ENCODE measurements at places on chromosomes 5 and 9.

DNA sequence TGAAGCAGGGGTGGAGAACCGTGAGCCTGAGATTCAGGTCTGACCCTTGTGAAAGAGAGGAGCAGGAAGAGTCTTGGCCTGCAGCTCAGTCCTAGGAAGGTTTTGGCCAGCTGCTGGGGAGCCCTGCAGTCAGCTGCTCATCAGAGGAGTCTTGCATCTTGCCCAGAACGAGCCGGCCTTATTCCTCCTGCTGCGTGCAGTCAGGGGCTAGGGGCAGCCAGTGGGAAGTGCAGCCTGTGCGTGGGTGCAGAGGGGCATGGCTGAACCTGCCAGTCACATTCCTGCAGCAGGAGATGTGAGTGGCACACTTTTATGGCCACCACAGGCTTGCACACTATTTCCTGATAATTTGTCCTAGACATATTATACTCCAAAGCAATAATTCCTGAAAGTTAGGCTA lies 278.7 kb downstream of the NPR3 start:
- DNase-seq: no peak

DNA sequence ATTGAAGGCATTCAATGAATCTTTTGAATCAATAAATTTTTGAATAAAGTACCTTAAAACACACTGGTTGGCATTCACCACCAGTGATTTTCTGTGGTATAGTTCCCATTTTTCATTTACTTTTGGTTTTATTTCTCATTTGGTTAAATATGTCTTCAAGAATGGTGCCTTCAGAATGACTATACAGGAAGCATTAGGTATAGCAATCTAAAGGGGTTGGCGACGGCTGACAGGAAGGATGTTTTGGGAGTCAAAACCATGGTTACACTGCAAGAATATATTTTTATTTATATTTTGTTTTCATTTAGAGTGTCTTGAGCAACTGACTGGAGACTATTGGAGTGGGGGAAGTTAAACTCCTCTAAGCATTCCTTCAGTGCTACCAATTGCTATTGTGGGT lies 235.7 kb downstream of the HTR1A start:
- no peak for DNase-seq

DNA sequence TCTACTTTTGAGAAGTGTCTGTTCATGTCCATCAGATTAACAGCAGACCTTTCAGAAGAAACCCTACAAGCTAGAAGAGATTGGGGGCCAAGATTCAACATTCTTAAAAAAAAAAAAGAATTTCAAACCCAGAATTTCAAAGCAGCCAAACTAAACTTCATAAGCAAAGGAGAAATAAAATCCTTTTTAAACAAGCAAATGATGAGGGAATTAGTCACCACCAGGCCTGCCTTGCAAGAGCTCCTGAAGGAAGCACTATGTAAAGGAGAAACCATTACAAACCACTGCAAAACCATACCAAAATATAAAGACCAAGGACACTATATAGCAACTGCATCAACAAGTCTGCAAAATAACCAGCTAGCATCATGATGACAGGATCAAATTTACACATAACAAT lies 124.6 kb upstream of the PDE4D start:
- no peak for DNase-seq

DNA sequence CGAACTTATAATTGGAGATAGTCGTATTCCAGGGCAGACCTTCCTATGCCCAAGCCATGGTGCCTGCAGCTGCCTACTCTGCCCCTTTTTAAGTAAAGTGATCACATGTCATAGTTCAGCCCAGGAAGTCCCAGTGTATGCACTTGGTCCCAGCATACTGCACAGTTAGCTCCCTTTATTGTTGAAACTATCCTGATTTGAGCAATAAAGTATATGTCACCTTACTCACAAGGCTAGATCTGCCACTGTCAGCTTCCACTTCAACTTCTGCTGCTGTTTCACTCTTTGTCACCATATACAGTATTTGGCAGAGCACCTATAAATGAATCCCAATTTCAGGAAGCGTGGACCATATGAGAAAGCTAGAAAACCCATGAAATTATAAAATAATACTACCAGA lies 103.8 kb upstream of the PTGER4 start:
- DNase-seq: no peak

DNA sequence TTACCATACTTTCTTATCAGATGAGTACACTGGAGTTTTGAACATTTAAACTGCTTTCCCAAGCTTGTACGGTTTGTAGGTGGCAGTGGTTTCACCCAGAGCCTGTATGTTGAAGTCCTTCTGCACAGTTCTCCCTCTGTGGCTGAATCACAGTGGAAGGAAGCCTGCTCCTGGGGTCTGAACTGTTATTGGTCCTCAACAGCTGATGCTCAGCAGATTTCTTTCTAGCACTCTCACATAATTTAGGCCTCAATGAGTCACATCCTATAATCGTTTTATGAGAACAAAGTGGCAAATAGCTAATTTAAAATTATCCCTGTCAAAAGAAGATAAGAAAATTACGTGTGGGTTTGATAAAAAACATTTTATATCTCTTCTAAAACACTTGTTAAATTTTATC lies 229.7 kb downstream of the TLE4 start:
- DNase-seq: no peak

DNA sequence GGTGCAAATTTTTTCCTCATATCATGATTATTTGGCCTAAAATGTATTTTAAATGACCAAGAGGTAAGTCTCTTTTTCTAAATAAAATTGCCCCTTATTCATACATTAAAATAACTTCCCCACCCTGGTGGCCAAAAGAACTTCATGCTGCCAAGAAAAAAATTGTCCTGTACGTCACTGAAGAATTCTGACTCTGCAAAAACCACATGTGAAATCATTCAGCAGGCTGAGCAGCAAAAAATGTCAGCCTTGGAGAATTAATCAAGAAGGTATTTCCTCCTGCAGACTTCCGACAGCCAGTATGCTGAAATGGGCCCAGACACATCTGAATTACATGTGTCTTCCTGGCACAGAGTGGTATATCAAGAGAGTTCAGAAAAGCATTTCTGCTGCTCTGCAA lies 94.6 kb upstream of the HMHB1 start:
- DNase-seq: peak; percentile 43

GRCh38 chr9:18129809-18130334 lies 344.1 kb upstream of the ADAMTSL1 start:
- DNase-seq: no peak

DNA sequence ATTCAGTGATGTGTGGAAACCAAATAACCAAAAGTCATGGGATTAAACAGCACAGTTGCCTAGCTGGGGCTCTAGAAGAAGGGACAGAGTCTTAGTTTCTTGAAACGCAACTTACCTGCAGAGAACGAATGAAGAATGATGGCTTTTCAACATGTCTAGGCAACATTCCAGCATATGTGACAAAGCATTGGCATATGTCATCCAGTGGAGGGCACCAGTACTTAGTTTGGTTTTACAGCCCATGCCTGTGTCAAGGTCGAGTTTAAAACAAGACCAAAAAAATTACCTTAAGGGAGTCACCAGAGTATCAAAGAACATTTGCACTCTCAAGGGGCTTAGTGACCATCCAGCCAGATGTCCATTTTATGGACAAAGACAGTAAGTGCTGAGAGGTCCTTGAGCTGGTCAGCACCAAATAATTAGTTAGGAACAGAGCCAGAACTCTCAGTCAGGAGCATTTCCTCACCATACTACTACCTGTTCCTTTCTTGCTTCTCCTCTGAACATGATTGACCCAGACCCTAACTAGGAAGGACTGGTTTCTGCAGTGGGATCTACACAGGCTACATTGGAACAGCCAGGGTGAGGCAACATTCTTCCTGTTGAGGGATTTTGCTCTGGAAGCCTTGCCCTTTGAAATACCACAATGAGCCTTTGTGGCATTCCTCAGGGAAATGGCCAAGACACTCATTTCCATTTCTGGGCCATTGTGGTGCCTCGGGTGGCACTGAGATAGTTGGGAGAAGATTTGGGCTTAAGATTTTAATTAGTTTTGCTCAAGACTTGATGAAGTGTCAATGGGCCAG lies 75.4 kb upstream of the ANKH start:
- DNase-seq: peak; percentile 17

DNA sequence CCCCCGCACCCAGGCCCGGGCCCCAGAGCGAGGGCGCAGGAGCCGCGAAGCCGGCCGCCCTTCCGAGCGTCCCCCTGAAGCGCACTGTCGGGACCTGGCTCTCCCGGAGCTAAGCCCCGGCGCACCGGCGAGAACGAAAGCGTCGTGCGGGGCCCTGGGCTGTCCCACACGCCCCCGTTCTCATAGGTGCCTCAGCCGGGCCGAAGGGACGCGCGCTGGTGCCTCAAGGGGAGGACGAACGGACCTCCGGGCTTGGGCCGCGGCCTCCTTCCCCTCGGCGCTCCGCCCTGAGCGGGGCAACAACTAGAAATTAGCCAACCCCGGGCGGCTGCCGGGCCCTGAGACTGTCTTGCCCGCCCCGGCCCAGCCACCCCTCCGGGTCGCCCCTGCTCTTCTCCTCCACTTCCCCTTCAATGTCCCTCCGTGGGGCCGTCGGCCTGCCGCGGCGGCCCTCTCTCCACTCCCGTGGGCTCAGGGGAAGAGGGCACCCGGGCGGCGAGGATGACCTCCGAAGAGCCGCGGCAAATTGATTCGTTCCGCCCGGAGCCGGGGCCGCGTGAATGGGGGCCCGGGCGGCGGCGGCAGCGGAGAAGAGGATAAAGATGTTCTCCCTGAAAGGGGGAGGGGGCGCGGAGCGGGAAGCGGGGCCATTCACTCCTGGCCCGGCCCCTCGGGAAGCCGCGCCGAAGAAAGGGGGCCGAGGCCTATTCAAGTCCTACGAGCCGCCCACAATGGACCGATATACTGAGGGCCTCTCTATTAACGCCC lies 3.5 kb upstream of the PRDM12 start:
- DNase-seq: no peak

DNA sequence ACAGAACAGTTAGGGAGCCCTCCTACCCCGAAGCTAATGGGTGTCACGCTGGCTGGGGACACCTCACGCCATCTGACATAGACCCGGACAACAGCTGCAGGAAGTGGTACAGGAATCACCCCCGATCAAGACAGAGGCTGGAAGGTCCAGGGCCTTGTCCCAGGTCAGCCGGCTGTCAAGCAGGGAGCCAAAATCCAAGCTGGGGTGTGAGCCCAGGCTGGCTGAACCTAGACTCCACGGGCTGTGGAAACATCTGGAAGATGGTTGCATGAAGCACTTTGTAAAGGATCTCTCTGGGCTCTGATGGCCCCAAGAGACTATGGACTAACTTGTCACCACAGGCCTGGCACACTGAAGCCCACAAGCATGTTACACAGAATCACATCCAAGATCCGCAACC lies 68.9 kb upstream of the STXBP1 start:
- no peak for DNase-seq

DNA sequence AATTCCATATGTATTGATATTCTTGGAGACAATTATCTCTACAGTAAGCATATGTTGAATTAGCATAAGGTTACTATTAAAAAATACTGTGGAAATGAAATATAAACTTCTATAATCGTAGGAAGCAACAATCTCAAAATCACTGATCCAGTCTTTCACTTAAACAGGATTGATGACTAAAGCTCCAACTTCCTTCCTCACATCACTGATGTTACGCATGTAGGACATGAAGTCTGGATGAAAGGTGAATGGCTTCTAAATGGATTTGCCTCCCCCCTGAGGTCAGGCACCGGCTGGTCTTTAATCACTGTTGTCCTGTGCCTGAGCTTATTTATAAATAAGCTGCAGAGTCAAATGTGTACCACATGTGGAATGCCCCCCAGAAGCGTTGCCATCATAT lies 157.1 kb upstream of the NFIB start:
- no peak for DNase-seq

GRCh38 chr9:134556531-134557068 lies 85.0 kb upstream of the COL5A1 start:
- no peak for DNase-seq

DNA sequence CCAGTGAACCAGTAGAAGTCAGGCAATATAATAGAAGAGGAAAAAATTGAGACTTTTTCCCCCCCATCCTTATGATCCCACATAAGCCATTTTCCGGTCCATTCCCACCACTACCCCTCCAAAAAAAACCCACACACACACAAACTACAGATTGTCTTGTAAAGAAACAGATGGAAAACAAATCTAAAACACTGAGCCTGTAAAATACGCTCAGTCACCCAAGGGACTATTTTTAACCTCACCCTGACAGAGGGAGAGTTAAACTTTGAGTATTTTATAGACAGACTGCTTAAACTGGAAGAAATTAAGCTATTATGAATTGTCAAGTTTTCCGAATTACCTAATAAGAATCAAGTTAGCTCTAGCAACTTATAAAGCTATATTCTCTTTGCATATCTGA lies 471.8 kb upstream of the C9orf72 start:
- DNase-seq: no peak

GRCh38 chr5:78858364-78858763 lies 126.7 kb downstream of the ARSB start:
- DNase-seq: peak; percentile 16

All from hepatic stellate cell (primary cell).